Thyroid gland (tissue), 4 donors: ENCODE measurements at places on chromosomes 1 and 21.

- peak overlapping the region; percentile 37 for H3K27ac ChIP-seq
- no peaks in the 10 kb centered on the region for H3K27me3 ChIP-seq
- H3K36me3 ChIP-seq: peaks cover 16% of the 10 kb centered on the region
Measured at GRCh38 chr21:39208624-39209333, 25.5 kb upstream of the PSMG1 start.

DNA sequence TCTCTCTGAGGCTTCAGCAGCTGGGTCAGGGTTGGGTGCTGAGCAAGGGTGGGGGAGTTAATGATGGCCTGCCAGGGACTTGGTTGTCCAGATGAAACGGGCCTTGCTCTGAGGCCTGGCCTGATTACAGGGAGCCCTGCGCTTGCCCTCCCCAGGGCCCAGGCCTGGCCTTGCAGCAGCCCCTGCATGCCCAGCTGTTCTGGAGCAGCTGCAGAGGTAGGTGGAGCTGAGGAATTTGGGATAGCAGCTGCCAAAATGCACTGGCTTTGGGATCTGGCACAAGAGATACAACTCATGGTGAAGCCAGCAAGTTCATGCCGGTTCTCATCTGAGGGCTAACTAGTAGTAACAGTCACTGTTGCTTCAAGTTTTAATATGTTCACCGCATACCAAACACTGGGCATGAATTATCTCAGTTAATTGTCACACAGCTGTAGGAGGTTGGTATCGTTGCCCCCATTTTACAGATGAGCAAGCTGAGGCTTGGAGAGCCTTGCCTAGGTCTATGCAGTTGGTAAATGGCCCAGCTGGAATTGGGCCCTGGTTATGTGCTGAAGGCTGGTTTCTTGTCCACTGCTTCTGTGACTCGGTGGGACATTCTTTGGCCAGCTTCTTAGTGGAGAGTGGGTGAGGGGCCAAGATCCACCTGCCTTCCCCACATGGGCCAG lies 7.3 kb upstream of the SERINC2 start:
- H3K27ac ChIP-seq: no peak overlapping the region
- no peak for DNase-seq
- H3K4me3 ChIP-seq: no peak overlapping the region

GRCh38 chr21:31382060-31382459 lies 38.0 kb upstream of the TIAM1 start:
- no peak overlapping the region for H3K4me3 ChIP-seq
- H3K36me3 ChIP-seq: no peaks in the 10 kb centered on the region
- H3K4me1 ChIP-seq: no peaks in the 10 kb centered on the region
- no peak overlapping the region for H3K27ac ChIP-seq
- DNase-seq: no peak

GRCh38 chr1:236206548-236206947 lies 64.2 kb downstream of the GPR137B start:
- no peak for DNase-seq
- no peaks in the 10 kb centered on the region for H3K36me3 ChIP-seq
- H3K4me3 ChIP-seq: no peak overlapping the region
- H3K4me1 ChIP-seq: no peaks in the 10 kb centered on the region

DNA sequence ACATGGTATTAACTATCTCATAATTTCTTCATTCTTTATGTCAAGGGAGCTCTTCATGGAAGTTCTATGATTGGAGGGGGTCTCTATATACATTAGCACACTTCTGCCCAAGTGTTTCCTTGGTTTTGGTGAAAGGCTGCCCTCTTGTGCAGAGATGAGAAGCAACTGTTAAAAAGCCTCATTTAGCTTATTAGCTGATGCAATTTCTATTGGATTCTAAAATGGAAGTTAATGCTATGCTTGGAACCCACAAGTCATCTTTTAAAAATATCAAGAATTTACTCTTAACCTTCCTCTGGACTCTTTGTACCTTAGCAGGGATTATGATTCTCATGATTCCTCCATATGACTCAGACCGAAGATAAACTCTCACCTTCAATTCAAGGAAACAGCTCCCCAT lies 328.9 kb downstream of the PTBP2 start:
- no peaks in the 10 kb centered on the region for H3K27me3 ChIP-seq
- no peak overlapping the region for H3K27ac ChIP-seq
- no peak overlapping the region for H3K4me3 ChIP-seq
- DNase-seq: no peak
- no peaks in the 10 kb centered on the region for H3K4me1 ChIP-seq
- H3K36me3 ChIP-seq: no peaks in the 10 kb centered on the region

DNA sequence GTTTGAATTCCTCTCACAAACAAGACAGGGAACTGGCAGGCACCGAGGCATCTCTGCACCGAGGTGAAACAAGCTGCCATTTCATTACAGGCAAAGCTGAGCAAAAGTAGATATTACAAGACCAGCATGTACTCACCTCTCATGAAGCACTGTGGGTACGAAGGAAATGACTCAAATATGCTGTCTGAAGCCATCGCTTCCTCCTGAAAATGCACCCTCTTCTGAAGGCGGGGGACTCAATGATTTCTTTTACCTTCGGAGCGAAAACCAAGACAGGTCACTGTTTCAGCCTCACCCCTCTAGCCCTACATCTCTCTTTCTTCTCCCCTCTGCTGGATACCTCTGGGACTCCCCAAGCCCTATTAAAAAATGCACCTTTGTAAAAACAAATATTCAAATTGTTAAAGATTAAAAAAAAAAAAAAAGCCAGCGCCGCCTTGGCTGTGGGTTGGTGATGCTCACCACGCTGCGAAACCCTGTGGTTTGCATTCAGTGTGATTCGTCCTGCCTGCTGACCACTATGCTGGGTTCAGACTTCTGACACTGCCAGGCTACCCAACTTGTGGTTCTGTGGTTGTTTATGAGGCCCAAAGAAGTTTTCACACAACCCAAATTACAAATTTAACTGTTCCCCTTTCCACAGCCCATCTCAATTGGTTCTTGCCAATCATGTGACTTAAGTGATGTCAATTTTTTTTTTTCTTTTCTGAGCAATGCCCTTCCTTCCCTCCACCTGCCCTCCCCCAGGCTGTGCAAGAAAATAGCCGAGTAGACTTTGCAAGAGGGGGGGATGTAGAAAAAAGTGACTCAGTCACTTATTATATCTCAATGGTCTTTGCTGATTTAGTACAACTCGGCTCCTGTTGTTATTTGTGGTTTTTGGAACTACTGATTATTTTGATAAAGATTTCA lies at the start of gene RUNX1:
TSS of gene RUNX1 (minus strand) at position 597 of the 912 bp plus-strand sequence.
- peak within 1 kb of the TSS; percentile 9 for H3K4me3 ChIP-seq
- no peak within 1 kb of the TSS for H3K27ac ChIP-seq
- peaks cover 23% of the 10 kb centered on the region for H3K4me1 ChIP-seq
- DNase-seq: no peak
- no peaks in the 10 kb centered on the region for H3K36me3 ChIP-seq
- H3K27me3 ChIP-seq: no peaks in the 10 kb centered on the region

DNA sequence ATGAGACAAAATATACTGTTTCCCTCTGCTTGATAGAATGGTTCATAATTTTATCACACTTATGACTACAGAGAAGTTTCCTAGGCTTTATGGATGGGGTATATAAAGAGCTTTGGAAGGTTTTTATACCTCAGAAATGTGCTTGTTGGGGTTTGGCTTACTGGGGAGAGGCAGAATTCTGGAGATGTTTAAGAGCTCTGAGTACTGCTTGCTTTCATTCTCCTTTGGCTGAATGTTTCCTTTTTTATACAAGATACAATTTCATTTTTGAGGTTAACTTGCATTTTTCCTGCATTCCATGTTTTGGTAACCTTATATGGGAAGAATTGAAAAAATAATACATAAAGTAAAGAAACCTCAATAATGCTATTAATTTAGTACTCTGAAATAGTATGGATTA lies 157.7 kb upstream of the COL11A1 start:
- DNase-seq: no peak
- no peak overlapping the region for H3K4me3 ChIP-seq
- no peaks in the 10 kb centered on the region for H3K4me1 ChIP-seq
- H3K27ac ChIP-seq: no peak overlapping the region

- H3K27me3 ChIP-seq: no peaks in the 10 kb centered on the region
- no peak for DNase-seq
- H3K36me3 ChIP-seq: no peaks in the 10 kb centered on the region
- H3K4me3 ChIP-seq: no peak overlapping the region
- H3K4me1 ChIP-seq: no peaks in the 10 kb centered on the region
Measured at GRCh38 chr1:153395776-153396175, 4.9 kb upstream of the S100A8 start.

DNA sequence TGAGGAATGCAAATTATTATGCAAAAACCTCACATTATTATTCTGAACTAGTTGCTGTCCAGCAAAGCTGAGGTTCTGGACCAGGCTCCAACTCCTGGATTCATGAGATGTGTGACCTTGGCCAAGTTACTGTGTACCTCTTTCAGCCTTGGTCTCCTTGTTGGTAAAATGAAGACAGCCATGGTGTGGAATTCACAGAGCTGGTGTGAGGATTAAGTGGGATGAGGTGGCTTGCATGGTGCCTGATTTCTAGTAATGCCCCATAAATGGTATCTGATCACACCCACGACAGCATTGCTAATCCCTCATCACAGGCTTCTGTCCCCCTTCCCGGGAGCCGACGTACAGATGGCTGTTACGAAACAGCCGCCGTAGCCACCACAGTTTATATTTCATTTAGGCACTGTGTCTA lies 59.6 kb downstream of the PGBD5 start:
- no peak overlapping the region for H3K4me3 ChIP-seq
- H3K27me3 ChIP-seq: no peaks in the 10 kb centered on the region
- peaks cover 13% of the 10 kb centered on the region for H3K4me1 ChIP-seq
- no peak overlapping the region for H3K27ac ChIP-seq
- DNase-seq: no peak
- H3K36me3 ChIP-seq: no peaks in the 10 kb centered on the region

DNA sequence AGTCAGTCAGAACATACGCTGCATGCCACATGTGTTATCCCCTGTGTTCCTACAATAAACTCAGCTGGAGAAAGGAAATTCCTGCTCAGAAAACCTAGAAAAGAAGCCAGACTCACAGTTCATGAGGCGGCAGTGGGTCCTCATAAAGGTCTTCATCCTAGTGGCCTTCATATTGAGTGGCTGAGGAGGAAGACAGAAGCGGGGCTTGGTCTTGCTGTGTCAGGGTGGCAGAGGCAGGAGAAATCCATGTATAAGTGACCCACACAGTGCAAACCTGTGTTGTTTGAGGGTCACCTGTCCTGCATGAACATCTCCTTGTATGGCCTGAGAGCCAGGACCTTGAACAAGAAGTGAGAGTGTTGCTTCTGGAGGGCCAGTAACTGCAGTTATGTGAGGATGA lies 4.0 kb upstream of the WNT3A start:
- H3K36me3 ChIP-seq: no peaks in the 10 kb centered on the region
- no peak overlapping the region for H3K27ac ChIP-seq
- H3K4me1 ChIP-seq: no peaks in the 10 kb centered on the region

DNA sequence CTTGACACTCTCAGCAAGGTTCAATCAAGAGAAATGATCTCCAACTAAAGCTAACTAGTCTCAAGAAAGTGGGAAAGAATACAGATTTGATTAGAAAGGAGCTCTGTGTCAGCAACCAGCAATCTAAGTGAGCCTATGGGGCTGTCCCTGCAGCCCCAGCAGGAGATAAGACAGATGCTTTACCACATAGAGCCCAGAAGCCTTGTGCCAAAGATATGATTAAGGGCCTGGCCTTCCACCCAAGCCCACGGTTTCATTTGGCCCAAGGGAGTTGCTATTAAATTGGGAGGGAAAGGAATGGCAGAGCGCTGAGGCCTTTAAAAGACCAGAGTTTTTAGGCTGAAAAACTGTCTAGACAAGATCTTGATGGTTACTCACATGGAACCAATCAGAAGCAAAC lies 74.8 kb downstream of the HLCS start:
- H3K4me3 ChIP-seq: no peak overlapping the region
- H3K27ac ChIP-seq: no peak overlapping the region
- no peaks in the 10 kb centered on the region for H3K36me3 ChIP-seq
- no peak for DNase-seq

DNA sequence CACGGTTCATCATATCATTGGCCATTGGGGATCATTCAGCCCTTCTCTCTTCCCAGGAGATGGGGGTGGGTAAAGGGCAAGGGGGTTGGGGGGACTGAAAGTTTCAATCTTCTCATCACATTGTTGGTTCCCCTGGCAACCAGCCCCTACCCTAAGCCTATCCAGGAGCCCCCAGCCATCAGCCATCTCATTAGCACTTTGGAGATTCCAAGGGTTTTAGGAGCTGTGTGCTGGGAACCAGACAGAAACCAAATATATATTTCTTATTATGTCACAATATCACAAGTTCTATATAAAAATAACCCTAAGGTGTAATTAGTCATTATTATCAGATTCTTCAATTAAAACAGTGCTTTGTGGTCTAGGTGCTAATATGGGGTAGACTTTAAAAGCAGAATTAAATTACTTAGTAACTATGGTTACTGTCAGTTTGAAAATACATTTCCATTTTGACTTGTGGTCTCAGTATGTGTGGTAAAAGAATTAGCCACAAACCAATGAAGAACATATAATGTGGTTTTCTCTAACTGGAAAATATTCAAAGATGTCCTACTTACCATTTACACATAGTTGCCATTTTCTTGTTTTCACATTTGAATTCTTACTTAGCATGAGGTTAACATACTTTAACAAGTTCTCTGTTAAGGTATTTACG lies 28.1 kb downstream of the IL23R start:
- no peak for DNase-seq
- H3K36me3 ChIP-seq: no peaks in the 10 kb centered on the region
- H3K4me1 ChIP-seq: no peaks in the 10 kb centered on the region
- no peak overlapping the region for H3K27ac ChIP-seq

DNA sequence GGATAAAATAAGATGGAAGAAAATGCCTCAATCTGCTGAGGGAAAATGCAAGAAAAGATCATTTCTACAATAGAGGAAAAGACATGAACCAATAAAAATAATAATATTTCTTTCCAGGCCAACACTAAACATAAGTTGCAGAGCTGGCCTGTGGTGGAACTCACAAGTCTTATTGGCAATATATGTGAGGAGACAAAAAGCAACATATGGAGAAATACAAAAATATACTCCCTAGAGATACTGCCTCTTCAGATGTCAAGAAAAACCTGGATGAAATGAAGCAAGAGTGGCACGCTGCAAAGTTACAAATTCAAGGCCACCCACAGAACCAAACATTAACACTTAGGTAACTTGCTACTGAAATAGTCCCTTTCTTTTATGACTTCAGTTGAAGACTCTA lies 264.9 kb upstream of the FMN2 start:
- H3K27ac ChIP-seq: no peak overlapping the region
- no peaks in the 10 kb centered on the region for H3K36me3 ChIP-seq
- H3K4me1 ChIP-seq: no peaks in the 10 kb centered on the region
- no peaks in the 10 kb centered on the region for H3K27me3 ChIP-seq

DNA sequence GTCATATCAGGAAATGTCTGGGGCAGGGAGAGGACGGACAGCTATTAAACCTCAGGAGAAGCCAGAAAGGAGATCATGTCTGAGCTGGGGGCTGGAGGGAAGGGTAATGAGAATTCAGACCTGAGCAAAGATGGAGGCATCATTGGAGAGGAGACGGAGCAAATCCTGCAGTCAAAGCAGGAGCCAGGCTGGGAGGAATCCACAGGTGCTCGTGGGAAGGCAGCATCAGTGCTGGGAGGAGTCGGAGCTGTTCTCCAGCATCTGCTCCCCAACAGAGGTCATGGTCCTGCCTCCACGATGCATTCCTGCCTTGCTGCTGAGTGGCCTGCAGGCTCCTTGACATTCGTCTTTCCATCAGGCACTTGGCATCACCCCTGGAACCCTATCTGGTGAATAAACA lies 148.3 kb upstream of the RAB4A start:
- no peak overlapping the region for H3K27ac ChIP-seq
- DNase-seq: no peak
- H3K4me1 ChIP-seq: peaks cover 24% of the 10 kb centered on the region
- H3K4me3 ChIP-seq: no peak overlapping the region
- no peaks in the 10 kb centered on the region for H3K36me3 ChIP-seq
- H3K27me3 ChIP-seq: no peaks in the 10 kb centered on the region
